ENCODE measurements at places on chromosomes 5 and 9.
A peak's percentile ranks its signal among the peaks of the same experiment; 100 is the strongest.

DNA sequence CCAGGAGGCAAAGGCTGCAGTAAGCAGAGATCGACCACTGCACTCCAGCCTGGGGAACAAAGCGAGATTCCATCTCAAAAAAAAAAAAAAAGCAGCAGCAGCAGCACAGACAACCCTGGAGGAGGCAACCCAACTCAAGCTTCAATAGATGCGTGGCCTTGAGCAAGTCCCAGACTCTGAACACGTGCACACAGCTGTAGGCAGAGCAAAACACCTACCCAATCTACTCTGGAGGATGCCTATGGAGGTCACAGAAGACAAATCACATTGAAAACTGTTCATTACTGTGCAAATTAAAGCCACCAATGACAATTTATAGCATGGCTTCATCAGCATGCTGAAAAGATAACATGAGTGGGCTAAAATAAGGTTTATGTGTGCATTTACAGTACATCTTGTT lies 7.2 kb downstream of the TLE1 start:
- DNase-seq, result no peak

- no peak for DNase-seq
These were observed 52.6 kb upstream of the TNC start for GRCh38 chr9:115170358-115171073.

DNA sequence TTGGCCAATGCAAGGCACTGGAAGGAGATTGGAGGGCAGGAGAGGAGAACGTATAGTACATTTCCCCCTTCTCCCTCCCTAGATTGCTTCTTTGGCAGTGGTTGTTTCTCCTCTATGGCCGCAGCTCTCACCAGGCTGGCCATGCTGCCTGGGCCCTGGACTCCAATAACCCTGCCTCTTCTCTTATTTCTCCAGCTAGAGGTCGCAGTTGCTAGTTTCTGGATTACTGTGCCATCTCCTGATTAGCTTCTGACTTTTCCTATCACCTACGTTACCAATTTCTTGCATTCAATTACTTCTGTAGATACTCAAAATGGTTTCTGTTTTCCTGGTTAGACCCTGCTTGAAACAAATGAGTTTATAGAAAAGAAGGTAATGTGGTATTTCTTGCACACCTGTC lies 2.4 kb upstream of the MACIR start:
- DNase-seq, result no peak

- no peak for DNase-seq
These were observed 199.4 kb downstream of the PAPPA start for GRCh38 chr9:116352958-116353357.

DNA sequence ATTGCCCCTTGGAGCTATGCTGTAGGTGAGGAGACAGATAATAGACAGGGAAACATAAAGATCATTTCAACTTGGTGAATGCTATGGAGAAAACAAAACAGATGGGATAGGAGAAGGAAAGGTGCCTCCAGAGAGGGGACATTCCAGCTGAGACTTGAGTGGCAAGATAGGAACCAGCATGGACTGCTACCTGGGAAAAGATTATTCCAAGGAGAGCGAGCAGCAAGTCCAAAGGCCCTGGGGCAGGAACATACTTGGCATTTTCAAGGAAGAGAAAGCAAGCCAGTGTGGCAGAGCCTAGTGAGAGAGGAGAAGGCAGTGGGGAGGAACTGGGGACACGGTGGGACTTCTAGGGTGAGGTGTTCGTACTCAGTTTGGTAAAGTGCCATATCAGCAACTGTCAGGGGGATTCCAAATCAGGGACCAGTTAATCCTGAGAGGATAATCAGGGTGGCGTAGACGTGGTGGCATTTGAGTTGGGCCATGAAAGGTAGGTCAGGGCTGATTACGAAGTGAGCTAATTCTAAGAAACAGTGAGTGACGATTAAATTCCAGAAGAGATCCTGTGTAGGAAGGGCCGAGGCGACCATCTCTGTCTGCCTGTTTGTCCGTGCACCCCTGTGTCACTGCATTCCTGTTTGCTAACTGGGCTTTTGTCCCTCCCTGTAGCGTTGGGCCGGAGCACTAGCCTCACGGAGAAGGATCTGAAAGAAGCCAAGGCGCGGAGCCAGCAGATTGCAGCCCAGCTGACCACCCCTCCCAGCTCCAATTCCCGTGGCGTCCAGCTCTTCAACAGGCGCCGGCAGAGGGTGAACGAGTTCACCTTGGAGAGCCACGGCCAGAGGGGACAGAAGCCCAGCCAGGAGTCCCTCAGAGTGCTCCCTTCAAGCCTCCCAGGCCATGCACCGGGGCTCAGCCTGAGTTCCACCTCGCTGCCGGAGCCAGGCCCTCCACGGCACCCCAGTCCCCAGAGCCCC lies 7.1 kb downstream of the SYNPO start:
- DNase-seq, result no peak

- DNase-seq, result no peak
These were observed 112.8 kb upstream of the EFNA5 start for GRCh38 chr5:107783551-107783950.

DNA sequence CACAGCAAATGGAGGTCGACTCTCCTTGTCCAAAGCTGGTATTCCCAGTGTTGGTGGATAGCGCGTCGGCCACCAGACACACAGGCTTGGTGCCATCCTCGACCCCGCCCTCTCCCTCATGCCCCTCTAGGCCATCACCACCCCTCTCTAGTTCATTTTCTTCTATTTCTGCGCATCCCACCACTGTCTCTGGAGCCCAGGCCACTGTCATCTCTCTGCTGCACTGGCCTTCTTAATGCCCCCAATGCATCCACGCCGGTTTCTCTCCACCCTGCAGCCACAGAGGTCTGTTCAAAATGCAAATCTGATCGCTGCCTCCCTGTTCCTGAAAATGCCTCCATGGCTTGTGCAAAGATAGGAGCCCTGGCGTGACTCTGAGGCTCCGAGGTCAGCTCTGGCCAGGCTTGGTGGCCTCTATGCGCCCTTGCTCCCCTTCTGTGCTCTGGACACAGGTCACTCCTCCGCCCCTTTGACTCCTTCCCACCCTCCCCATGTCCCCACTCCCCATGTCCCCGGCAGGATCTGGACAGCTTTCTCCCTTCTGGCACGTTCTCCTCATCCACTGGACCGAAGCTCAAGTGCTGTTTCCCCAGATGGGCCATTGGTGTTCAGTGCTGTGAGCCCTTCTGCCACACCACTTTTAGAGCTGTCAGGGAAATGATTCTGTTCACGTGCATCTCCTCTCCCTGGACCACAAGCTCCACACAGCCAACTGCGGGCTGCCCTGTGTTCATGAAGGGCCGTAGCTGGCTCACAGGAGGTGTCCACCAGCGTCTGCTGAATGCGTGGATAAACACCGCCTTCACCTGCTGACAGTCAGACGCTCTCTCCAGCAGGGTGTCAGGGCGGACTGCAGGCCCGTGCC lies 59.5 kb upstream of the RNF130 start:
- no peak for DNase-seq

GRCh38 chr5:93626801-93627200 lies 43.8 kb downstream of the NR2F1 start:
- DNase-seq, result no peak

GRCh38 chr9:122128007-122128968 lies 31.3 kb downstream of the NDUFA8 start:
- DNase-seq, result no peak

DNA sequence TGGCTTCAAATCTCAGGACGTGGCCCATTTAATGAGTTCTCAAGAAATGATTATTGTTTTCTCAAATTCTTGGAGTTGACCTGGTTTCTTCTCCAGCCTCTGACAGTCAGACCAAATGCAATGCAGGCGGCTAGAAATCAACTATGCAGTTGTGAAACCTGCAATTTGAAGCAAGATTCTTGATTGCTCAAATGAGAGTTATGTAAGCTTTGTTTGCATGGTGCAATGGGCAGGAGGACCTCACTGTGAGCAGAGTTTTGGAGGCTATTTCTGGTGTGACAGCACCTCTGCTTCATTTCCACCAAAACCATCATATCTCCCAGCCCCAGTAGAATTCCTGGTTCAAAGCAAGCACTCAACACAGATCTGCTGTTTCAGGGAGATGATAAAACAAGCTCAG lies 500.0 kb upstream of the KLF4 start:
- DNase-seq, result no peak

DNA sequence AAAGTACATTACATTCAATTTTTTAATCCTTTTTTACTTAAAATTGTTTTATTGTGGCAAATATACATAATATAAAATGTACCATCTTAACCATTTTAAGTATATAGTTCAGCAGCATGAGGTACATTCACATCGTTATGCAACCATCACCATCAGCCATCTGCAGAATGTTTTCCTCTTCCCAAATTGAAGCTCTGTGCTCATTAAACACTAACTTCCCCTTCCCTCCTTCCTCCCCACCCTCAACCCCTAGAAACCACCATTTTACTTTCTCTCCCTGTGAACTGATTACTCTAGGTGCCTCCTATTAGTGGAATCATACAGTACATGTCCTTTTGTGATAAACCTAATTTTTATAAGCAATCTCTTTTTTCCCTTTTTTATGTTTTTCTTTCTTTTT lies 15.6 kb downstream of the TEX53 start:
- no peak for DNase-seq

GRCh38 chr5:51404255-51404654 lies 21.0 kb downstream of the ISL1 start:
- DNase-seq, result no peak

DNA sequence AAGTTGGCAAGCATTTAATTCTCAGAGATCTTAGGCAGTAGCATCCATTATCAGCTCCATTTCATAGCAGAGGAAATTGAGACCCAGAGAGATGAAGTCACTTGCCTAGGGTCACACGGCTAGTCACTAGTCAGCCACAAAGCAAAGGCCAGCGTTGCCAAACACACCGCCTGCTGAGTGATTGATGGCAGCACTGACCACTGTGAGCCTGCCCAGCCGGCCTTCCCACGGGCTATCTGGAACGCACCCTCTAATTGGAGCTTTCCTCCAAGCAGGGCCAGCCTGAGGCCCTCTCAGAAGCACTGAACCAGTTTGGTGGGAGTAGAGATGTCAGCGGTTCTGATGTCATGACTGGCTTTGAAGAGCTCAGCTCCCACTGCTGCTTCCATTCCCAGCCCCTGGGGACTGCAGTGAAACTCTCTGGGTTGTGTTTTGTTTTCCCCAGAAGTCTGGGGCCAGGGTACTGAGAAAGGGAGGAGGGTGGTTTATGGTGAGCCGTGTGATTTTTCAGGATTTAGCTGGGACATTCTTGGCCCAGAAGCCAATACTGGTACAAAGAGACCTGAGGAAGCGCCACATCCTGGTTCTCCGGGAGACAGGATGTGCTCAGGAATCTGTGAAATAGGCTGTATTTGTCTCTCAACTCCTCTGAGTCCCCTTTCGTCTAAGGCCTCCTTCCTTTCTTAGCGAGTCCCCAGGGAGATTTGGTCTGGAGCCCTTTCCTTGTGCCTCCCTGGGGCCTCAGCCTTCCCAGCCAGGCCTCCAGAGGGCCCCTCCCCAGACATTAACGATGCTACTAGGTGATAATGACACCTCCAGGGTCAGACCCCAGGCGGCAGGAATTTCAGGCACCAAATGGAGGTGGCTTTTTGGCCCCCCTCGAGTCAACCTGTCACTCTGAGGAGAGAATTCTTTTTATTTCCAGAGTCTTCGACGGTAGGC lies 44.5 kb downstream of the SPRY4 start:
- DNase-seq, result no peak

GRCh38 chr5:143968071-143968878 lies 156.3 kb downstream of the HMHB1 start:
- DNase-seq, result peak; percentile 51

DNA sequence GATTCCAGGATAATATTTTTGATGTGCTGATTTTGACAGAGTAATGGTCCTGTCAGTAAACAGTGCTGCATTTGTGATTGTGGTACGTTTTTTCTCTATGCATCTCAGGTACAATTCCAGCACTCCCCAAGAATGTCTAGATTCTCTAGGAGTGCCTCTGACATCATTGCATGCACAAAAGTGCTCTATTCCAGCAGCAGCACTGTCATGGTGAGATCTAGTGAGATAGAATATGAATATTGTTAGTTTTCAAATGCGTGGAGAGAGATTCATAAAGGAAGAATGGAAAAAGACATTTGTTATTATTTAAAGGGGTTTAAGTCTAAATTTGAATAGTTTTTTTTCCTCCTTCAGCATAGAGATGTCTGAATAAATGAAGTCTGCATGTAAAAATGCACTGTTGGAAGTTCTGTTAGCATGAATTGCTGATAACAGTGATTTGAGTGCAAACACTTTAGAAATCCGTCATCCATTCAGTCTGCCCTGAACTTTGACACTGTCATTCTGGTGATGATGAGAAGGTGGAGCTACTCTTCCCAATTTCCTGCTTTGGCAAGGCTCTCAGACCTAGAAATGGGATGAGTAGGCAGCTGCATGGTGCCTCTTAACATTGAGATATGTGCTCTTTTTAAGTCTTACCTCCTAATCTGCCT lies 84.6 kb downstream of the GAPVD1 start:
- DNase-seq, result no peak

- no peak for DNase-seq
These were observed 3.4 kb downstream of the ASS1 start for GRCh38 chr9:130448035-130448624.

DNA sequence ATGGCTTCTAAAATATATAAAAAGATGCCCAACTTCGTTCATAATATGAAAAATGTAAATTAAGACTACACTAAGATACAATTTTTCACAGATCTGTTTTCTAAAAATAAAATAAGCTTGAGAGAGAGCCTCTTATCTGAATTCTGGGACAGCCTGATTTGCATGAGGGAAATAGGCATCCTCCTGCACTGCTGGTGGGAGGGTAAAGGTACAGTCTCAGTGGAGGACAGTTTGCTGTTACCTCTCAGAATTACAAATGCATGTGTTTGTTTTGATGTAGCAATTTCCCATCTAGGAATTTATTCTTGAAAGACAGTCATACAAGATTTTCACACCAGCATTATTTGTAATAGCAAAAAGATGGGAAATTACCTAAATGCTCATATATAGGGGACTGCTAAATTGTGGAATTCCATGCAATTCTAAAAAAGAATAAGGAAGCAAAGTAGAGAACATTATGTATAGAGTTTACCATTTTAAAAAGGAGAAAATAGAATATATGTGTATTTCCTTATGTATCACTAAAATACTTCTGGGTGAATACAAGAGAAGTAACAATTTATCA lies 75.7 kb downstream of the ZSWIM6 start:
- DNase-seq, result no peak

DNA sequence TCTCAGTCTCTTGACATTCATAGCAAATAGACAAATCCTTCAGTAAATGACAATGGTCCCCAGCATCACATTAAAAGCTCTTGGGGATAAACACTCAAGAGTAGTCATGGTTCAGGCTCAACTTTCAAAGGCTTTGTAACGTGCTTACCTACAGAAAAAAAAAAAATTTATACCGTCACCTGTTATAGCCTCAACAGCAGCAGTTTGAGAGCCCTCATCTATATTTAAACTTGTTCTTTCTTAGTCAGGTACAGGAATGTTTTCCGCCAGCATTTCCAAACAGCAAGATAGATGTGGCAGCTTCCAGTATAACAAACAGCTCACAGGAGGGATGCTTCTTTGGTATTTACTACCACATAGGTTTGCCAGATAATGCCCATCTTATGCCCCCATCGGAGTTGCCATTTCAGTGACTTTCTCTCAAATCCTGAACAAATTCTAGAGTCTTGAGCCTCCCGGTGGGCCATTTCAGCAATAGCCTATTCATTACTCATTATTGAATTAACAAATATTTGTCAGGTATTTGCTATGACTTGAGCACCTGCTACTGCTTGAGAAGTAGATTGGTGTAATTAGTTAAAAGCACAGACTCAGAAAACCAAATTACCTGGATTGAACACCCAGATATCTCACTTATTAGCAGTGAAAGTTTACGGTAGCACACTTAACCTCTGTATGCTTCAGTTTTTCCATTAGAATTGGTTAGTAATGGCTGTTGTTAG lies 470.0 kb downstream of the EBF1 start:
- DNase-seq, result no peak
